ENCODE measurements at places on chromosomes 4 and X.

- no peak for DNase-seq
These were observed 613 bp downstream of the GLRB start for GRCh38 chr4:157076578-157076947.

DNA sequence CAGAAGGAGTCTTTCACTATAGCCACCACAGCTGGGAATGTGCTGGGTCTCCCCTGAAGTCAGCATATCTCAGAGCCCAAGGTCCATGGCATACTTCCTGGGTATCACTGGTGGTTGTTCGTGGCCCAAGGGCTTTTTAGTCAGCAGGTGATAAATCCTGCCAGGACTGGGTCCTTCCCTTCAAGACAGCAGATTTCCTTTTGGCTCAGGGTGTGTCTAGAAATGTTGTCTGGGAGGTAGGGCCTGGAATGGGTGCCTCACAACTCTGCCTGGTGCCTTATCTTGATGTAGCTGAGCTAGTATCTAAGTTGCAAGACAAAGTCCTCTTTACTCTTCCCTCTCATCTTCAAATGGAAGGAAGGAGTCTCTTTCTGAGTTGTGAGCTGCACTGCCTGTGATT lies 102.4 kb upstream of the TMLHE start:
- no peak for DNase-seq

DNA sequence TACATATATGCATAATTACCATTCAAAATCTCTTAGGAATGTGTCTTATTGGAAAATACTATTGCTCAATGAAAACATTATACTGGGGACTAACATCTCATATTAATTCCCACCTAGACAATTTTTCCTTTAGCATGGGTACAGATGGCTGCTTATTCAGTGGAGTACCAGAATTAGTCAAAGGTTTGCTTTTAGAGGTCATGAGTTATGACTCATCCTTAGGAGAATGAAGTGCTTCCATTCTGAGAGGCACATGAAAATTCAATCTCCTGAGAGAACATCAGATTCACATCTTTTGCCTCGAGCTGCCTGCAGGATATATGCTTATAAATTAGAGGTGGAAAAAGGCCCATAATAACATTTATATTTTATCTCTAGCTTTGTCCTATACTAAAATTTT lies 378.0 kb upstream of the DMD start:
- no peak for DNase-seq

GRCh38 chrX:117305168-117305766 lies 811.3 kb downstream of the KLHL13 start:
- DNase-seq, result no peak

DNA sequence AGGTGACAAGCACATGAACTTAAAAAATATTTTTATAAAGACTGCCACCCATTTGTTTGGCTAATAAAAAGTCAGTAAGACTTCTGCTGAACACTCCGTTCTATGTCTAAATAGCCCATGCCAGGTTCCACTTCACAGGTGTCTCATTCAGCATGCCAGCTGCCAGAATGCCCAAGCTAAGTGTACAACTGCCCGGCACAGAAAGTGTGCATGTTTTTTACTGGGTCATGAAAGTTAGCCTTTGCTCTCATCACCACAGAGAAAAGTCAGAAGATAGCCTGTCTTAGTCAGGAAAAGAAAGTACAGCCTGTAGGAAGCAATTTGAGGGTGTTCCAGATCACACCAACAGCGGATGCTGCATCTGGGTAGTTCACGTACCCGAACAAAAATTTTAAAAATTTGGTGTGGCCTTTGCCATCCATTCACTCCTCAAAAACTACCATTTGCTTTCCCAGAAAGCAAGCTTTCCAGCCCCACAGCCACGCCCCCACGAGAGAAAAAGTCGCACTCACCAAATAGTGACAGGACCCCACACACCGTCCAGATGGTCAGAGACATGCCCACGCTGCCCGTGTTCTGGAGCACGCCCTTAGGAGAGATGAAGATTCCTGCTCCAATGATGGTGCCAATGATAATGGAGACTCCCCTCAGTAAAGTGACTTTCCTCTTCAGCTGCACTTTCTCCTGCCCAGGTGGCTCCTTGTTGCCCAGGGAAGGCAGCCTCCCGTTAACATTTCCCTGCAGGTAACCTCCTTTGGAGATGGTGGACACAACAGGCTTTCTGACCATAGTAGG lies 671 bp downstream of the SLC7A11 start:
- DNase-seq, result no peak

DNA sequence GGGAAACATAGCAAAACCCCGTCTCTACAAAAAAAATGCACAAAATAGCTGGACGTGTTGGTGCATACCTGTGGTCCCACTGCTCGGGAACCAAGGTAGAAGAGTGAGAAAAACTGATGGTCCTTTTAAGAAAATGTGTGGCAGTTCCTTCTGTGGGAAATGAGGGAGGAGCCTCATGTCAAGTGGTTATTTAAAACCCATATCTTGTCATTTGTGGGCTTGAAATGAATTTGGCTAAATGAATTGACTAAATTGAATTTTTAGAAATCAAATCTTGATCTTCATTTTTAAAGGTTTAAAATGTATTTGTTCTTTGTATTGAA lies 16.2 kb upstream of the LAMP2 start:
- no peak for DNase-seq

DNA sequence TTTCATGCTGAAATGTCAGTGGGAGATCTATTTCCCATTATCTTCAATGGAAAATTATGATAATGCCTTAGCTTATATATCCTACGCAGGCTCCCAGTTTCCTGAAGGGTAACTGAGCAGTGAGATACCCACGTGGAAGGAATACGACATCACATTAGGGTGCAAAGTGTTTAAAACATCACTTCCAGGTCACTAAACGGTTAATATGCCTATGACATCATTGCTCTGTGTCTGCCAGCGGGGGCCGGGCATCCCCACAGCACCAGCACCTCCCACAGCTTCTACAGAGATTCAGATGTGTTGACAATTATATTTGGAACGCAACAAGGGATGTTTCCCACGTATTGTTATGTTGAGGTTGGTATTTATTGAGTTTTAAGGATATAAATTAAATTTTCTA lies 27.1 kb downstream of the TMEM271 start:
- DNase-seq, result no peak

GRCh38 chr4:48767055-48767929 lies 12.8 kb downstream of the FRYL start:
- no peak for DNase-seq

DNA sequence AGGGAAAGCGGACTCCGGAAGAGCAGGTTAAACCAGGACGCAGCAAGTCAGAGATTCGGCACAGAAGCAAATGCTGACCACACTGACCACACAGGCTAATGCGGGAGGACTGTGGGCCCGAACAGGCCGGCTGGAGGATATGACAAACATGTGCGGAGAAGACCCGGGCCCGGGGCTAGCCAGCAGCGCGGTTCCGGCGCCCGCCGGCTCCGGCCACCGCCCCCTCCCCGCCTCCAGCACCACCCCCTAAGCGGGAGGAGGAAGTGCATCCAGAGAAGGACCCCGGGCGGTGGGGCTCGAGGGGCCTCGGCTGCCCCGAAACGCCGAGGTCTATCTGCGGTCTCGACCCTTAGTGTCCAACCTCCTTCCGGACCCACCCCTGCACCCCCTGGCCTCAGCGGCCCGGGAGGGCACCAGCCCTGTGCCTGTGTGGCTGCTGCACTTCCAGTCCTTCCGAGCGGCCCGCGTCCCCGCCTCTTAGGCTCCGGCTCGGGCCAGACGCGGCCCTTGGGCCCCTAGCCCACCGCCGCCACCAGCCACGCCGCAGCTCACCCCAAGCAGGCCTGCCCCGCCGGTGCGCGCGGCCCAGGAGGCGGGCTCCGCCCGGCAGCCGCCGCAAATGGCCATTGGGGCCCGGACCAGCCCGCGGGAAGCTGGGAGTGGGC lies 2.1 kb downstream of the ELOVL6 start:
- no peak for DNase-seq

DNA sequence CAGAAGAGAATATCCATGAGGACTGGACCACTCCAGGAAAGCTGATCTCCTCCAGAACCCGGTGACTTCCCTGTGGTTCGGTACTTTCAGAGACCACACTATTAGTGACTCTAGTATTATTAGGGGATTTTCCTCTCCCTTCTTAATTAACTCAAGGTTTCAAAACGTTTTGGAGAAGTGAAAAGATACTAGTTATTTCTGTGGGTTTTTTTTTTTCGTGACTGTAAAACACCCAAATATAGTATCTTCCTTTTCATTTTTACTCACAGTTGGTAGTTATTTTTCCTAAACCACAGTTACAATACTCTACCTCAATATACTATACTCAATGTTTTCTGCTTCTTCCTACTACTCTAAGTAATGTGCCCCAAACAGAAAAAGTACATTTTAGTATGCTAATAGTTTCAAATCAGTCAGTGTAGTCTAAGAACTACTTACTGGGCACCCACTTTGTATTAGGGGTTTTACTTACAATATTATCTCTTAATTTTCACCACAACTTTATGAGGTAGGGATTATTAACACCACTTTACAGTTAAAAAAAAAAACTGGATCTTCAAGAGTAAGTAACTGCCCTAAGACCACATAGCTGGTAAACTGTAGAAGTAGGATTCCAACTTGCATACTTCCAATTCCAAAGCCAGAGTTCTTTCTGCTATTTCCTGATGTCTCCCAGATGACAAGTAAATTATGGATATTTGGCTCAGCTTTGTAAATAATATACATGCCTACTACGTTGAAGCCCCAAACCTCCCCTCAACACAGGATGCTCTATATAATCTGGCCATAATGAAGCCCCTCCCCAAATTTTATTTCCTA lies 45.0 kb downstream of the SLC9A7 start:
- no peak for DNase-seq

GRCh38 chr4:1233641-1234308 lies 15.2 kb downstream of the CTBP1 start:
- no peak for DNase-seq

GRCh38 chr4:74933562-74934015 lies 673 bp downstream of the PARM1 start:
- no peak for DNase-seq

- no peak for DNase-seq
These were observed 15.6 kb downstream of the IL3RA start for GRCh38 chrX:1351981-1352714.

GRCh38 chr4:119299741-119300100 lies 22.2 kb downstream of the FABP2 start:
- DNase-seq, result no peak

GRCh38 chr4:128291096-128291495 lies 3.5 kb upstream of the PGRMC2 start:
- no peak for DNase-seq

DNA sequence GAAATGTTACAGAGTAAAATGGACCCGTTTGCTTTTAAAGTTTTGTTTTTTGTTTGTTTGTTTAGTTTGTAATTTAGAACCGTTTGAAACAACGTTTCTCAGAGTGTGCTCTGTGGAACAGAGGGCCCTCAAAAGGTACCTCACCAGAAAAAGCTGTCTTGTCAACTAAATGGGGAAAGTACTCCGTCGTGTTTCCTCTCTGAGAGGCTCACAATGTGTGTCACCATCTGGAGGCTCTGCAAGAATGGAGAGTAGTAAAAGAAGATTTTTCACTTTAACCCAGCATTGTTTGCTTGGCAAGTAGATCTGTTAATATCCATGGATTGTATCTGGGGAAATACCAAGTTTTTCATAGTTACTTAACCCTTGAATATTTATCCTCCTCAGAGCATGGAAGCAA lies 1.5 kb upstream of the ENPEP start:
- no peak for DNase-seq

DNA sequence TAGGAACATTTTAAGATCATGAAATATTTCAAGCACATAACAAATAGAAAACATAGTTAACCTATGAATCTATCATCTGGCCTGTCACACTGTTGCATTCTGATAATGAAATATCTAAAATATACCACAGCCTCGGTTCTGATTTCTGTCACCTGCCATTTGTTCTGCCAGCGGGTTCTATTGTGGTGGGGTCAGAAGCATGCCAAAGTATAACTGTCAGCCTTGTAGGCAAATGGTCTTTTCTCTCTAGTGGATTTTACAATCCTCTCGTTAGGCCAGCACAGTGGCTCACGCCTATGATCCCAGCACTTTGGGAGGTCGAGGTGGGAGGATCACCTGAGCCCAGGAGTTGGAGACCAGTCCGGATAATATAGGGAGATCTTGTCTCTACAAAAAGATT lies 47.9 kb downstream of the HTRA3 start:
- no peak for DNase-seq

- no peak for DNase-seq
These were observed at the start of gene PRDM5 for GRCh38 chr4:120922381-120923206. PRDM5 (minus strand) TSS chr4:120922726; CDS start chr4:120922608, 118 bp downstream.

DNA sequence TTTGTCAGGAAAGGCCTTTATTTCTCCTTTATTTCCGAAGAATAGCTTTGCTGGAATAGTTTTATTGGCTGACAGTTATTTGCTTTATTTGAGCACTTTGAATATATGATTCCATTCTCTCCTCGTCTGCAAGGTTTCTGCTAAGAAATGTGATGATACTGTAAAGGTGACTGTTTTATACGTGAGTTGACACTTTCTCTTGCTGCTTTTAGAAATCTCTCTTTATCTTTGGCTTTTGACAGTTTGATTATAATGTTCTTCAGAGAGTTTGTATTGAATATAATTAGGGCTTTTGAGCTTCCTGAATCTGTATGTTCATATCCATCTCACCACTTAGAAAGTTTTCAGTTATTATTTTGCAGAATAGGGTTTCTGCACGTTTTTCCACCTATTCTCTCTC lies 1003.7 kb upstream of the SLIT2 start:
- no peak for DNase-seq

DNA sequence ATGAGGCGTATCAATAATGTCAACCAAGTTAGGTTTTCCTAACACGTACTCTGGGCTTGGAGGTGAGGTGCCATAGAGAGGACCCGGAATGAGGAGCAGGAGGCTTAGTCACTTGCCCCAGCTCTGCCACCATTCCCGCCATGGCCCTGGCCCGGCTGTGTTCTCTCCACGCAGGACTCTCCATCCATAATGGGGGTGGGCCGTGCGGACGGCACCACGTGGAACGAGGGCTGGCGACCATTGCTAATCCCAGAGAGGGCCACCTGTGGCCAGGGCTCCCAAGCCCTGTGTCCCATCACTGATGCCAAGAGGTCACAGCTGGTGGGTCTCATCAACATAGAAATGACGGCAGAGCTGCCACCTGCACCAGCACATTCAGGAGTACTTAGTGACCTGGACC lies 76.4 kb downstream of the JAKMIP1 start:
- DNase-seq, result no peak

- peak; percentile 77 for DNase-seq
These were observed 101.5 kb upstream of the LIMCH1 start for GRCh38 chr4:41436419-41436818.

- no peak for DNase-seq
These were observed 66.8 kb downstream of the RTL9 start for GRCh38 chrX:110425222-110426154.

- no peak for DNase-seq
These were observed 42.4 kb upstream of the MYOZ2 start for GRCh38 chr4:119093042-119093827.

- no peak for DNase-seq
These were observed 213.5 kb upstream of the CLNK start for GRCh38 chr4:10898072-10898471.

GRCh38 chrX:80808881-80809411 lies 731 bp downstream of the BRWD3 start:
- no peak for DNase-seq

- no peak for DNase-seq
These were observed 108.6 kb downstream of the ARHGAP6 start for GRCh38 chrX:11557120-11557519.

All from NCI-H524 treated with DMSO at 0.1 percent for 48 hours (cell line).